ENCODE measurements at places on chromosomes 2 and 18. TPM values are rescaled to one million over a fixed set of nuclear protein-coding genes. Genes with fewer than 3 reads are reported as not detected.

DNA sequence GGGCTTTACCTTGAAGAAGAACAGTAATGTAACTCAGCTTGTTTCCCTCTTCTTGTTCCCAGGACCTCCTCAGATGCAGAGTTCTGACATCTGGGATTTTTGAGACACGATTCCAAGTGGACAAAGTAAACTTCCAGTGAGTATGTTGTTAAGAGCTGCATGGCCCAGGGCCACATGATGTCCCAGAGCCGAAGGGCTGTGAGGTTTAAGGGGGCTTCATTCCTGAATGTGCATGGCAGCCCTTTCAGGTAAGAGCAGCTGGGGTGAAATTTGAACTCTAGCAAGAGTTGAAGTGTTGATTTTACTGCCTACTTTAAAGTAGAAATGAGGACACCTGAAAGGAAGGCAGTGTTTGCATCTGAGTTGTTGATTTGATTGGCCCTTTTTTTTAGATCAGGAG is 13.3 kb downstream of the CHMP1B start:
- peaks cover 4% of the 10 kb centered on the region for H3K36me3 ChIP-seq
- no peaks in the 10 kb centered on the region for H3K4me1 ChIP-seq
- no peak overlapping the region for H3K27ac ChIP-seq
- H3K27me3 ChIP-seq: no peaks in the 10 kb centered on the region
- H3K4me3 ChIP-seq: no peak overlapping the region
- no peak for DNase-seq

DNA sequence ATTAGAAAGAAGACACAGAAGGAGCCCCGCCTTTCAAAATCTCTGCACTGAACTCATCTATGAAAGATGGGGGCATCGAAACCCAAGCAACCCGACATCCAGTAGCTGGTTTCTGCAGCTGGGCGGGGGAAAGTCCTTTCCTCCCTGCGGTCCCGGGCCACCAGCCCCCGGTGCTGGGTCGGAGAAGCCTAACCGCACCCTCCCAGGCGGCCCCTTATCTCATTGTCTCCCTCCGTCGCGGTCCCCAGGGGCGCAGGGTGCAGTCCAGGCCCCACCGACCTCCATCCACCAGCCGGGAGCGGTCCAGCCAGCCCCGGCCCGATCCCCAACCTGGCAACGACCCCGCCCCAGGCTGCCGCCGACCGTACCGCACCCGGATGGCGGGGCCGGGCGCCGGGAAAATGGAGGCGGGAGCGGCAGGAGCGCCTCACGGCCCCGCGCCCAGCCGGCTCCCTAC is 452 bp downstream of the RAPH1 start:
- no peaks in the 10 kb centered on the region for H3K36me3 ChIP-seq
- peaks cover 28% of the 10 kb centered on the region for H3K4me1 ChIP-seq
- peak overlapping the region; percentile 66 for H3K4me3 ChIP-seq
- no peak overlapping the region for H3K27ac ChIP-seq
- peaks cover 33% of the 10 kb centered on the region for H3K27me3 ChIP-seq

GRCh38 chr2:39922679-39923405 is 143.8 kb upstream of the THUMPD2 start:
- no peak overlapping the region for H3K27ac ChIP-seq
- no peak overlapping the region for H3K4me3 ChIP-seq
- no peak for DNase-seq
- no peaks in the 10 kb centered on the region for H3K27me3 ChIP-seq
- H3K4me1 ChIP-seq: no peaks in the 10 kb centered on the region
- no peaks in the 10 kb centered on the region for H3K36me3 ChIP-seq

DNA sequence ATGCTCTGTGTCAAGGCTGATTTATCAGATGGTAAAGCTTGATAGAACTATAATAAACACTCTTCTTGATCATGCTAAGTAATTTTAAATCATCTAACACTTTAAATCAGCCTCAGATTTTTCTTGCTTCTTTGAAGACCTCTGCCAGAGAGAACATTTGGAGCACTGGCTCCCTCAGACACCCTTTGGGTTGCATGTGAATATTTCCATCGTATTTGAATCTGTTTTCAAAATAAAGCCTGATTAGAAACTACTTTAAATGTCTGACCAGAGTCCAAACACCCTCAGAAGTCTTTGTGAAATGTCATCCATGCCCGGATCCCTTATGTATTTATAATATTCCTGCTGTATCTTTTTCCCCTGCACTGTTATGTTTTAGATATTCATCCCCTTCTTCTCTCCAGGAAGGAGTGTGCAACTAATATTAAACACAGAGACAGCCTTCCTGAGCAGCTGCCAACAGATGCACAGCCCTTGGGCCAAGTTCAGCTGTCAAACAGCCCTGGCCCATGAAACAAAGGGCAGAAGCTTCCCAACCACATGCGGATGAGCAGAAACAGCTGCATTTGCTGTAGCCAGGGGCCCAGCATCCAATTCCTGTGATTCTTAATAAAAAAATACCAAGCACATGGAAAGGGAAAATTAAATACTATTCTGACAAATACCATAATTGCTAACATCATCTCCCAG is 46.5 kb downstream of the DPP10 start:
- no peak overlapping the region for H3K4me3 ChIP-seq
- H3K36me3 ChIP-seq: no peaks in the 10 kb centered on the region
- peaks cover 2% of the 10 kb centered on the region for H3K27me3 ChIP-seq
- H3K27ac ChIP-seq: no peak overlapping the region
- no peaks in the 10 kb centered on the region for H3K4me1 ChIP-seq

GRCh38 chr2:36982467-36982866 is 16.1 kb upstream of the STRN start:
- H3K27ac ChIP-seq: no peak overlapping the region
- peaks cover 22% of the 10 kb centered on the region for H3K36me3 ChIP-seq
- H3K4me1 ChIP-seq: no peaks in the 10 kb centered on the region

DNA sequence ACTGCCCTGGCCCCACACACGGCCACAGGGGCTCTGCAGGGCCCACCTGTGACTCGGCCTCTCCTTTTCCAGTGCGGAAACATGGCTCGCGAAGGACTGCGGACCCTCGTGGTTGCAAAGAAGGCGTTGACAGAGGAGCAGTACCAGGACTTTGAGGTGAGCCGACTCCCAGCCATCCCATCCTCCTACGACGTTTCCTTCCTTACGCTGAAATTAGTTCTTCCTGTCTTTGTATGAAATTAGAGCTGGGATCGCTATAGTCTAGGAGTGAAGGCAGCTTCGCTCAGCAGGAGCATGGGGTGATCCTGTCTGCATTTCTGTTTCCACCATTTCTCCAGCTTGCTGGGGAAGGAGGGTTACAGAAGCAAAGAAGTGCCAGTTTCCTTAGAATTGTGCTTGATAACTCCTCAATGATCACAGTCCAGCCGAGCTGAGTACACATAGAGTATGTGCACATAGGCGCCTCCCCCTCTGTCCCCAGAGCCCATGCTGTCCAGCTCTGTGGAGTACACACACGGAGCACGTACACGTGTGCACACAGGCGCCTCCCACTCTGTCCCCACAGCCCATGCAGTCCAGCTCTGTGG is 59.1 kb upstream of the NFATC1 start:
- no peak overlapping the region for H3K27ac ChIP-seq
- H3K4me3 ChIP-seq: no peak overlapping the region
- H3K36me3 ChIP-seq: peaks cover 44% of the 10 kb centered on the region
- H3K4me1 ChIP-seq: peaks cover 7% of the 10 kb centered on the region

The GPR148 gene
- not detected for polyA plus RNA-seq

Data from immature natural killer cell (primary cell).